Cortex of kidney (tissue), 1 donor: ENCODE measurements at places on chromosomes 3 and 15.

- no peak for DNase-seq
Observed at GRCh38 chr3:60045686-60046085, 995.9 kb upstream of the CFAP20DC start.

GRCh38 chr15:39304201-39304841, 276.6 kb upstream of the THBS1 start:
- no peak for DNase-seq

DNA sequence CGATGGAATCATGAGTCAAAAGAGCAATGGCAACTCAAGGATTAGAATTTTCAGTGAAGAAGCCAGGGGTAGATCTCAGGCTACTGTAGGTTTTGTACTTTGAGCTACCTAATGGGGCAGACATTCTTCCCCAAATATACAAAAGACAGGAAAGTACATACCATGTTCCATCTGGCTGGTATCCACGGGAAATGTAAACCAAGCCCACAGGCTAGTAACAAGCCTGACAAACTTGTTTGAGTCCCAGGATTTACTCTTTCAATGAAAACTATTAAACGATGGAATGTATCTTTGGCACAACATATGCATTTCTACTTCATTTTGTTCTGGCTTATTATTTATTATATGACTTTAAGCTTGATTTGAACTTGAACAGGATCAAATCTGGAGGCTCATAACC, 44.2 kb upstream of the GOLIM4 start:
- no peak for DNase-seq

DNA sequence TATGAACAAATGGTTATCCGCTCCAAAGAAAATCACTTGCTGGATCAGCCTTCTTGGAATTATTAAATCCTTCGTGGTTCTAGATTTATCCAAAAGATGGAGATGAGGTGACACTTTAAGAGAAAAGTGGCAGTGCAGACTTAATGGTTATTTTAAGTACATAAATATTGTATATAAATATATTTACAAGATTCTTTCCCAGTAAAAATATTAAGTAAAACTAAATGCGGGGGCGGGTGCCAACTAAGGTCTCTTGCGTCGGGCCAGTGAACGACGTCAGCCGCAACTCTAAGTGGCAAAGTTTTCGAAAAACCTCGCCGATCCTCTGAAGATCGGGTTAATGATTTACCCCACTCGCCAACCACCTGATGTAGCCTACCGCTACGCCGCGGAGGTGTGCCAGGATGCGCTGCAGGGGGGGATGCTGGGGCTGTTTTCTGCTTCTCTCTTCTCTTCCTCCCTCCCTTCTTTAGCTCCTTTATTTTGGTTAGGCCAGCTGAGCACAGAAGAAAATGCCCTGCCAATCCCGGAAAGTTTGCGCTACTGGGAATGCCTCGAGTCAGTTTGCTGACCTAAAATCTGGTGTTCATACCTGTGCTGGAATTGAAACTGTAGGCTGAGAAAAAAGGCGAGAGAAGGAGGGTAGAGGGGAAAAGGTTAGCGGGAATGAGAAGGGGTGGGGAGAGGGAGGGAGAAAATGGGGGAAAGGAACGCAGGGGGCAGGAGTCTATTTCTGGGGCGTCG, 7.6 kb upstream of the FOXB1 start:
- no peak for DNase-seq

DNA sequence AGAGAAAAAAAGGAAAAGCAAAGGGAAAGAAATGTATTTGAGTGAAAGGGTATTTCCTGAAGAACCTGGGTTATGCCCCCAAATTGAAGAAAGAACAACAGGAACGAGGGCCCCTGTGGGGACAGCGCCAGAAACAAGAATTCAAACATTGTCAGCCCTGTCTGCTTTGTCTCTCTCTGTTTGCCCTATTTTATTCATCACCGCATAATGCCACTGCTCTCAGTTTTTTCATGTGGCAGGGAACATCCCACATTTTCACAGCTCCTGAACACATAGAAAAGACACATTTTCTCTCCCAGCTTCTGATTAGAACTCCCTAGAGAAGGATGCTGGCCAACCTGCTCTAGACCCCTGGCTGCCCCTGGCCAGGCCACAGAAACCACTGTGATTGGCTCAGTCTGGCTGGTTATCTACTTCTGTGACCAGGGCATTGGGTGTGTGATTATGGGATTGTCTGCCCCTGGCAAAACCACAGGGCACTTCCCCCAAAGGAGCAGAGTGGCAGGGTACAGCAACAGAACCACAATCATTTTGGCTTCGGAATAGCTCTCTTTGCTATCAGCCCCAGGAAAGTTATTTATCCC, 31.3 kb upstream of the CCDC54 start:
- DNase-seq: no peak

DNA sequence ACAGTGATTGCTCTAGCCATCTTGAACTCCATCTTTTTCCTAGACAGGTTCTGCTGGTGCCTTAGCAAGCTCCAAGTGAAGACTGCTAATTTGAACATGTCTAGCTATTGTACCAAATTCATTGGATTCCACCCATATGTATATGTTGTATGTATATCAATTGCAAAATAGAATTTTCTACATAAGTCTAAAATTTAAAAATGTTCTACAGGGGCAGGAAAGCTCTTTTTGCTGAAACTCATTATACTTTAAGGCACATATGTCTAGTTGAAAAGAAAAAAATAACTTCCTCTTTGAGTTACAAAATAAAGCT, 845.3 kb downstream of the MCTP2 start:
- no peak for DNase-seq

- DNase-seq: no peak
Observed at GRCh38 chr3:37979541-37980461, 10.8 kb upstream of the VILL start.

DNA sequence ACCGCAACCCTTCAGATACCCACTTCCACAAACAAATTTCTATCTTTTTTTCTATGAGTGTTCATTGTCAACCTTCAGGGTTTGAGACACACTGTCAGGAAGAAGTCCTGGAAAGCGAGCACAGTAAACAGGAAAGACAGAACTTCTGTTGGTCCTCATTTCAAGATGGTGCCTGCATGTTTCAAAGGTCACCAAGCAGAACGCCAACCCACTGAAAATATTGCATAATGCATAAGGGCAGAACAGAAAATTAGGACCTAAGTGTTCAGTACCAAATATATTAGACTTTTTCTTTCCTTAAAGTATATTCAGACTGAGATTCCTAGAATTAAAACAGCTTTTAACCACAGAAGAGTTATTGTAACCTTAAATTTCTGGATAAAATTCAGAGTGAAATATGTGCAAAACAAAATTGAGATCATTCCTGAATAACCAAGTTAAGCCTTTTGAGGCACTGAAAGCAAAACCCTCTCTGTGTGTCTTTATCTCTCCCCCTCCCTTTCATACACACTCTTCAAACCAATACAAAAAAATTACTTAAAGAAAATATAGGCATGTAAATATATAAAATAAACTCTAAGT, 387.8 kb upstream of the THBS1 start:
- no peak for DNase-seq

DNA sequence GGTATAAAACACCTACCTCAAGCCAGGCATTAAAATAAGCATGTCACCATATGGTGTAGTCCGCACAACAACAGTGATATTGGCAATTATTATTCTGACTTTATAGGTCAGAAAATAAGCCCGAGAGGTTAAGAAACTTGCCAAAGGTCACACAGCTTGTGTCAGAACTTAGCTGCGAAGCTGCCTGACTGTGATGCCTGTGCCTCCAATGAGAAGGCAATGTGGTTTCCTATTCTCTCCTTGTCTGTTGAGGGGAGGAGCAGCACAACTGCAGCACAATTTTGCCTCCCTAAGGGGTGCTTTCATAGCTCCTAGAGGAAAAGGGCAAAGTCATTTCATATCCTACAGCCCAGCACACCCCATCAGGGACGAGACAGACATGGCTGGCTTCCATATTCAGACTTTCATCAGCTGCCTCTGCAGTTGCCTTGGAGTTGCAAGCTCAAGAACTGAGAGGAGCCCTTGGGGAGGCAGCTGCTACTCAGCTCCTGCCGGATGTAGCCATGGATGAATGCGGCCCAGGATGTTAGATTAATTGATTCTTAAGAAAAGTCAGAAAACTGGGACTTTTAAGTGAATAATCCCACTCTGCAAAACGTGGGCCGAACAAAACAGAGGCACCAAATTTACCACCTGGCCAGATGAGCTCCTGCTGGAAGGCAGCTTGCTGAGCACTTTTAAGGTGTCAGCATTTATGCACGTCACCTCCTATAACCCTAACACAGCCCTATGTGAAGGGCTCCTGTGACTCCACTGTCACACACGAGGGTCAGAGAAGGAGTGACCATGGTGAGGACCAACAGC, 38.5 kb downstream of the MYO5C start:
- no peak for DNase-seq

DNA sequence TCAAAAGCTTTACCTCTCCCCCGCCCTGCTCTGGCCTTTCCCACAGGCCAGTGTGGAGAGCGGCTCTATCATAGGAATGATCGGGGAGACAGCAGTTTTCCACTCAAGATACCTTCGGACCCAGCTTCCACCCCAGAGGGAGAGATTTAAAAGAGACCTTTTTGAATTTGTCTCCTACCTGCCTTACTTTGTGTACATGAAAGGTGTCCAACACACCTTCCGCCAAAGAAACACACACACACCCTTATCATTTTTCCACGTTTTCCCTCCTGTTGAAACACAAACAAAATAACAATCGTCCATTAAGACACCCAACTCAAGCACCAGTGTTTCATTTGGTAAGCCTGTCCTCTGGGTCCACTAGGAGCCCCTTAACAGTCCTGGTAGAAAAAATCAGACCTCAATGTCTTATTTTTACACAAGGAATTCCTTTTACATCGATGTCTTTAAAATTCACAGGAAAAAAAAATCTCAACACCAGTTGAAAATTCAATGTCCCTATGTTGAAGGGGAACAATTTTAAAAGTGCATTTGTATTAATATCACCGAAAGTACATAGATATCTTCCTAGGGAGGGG, 4.0 kb downstream of the HES1 start:
- DNase-seq: no peak
